ENCODE measurements at places on chromosomes 3 and 15. TPM values are rescaled to one million over a fixed set of nuclear protein-coding genes. Genes with fewer than 3 reads are reported as not detected.

Gene GABRR3
- not detected for total RNA-seq

Gene ADAMTS7
- total RNA-seq, result 43.1 TPM

Gene NCK1
- 28.7 TPM for total RNA-seq

Gene CPOX
- total RNA-seq, result 27.0 TPM

Gene SLC9C1
- total RNA-seq, result 0.24 TPM

Gene LARP6
- total RNA-seq, result 21.0 TPM

Gene POU1F1
- not detected for total RNA-seq

Gene GOLGA8G
- not detected for total RNA-seq

Gene SEMA3F
- total RNA-seq, result 39.6 TPM

Gene SLC28A2
- total RNA-seq, result not detected

Gene ATP13A4
- total RNA-seq, result not detected

Gene VWA5B2
- 0.50 TPM for total RNA-seq

Gene GNAT1
- not detected for total RNA-seq

Gene EPHB1
- 5.9 TPM for total RNA-seq

Gene CALML4
- total RNA-seq, result 12.5 TPM

Gene CPNE9
- 4.4 TPM for total RNA-seq

Gene VGLL3
- 13.4 TPM for total RNA-seq

Gene KIF23
- total RNA-seq, result 77.4 TPM

Gene LACTB
- 15.6 TPM for total RNA-seq

Gene TMEM40
- not detected for total RNA-seq

Gene LRRC49
- 9.3 TPM for total RNA-seq
